Pancreas (tissue), 10 donors: ENCODE measurements at places on chromosomes 11 and 22.

DNA sequence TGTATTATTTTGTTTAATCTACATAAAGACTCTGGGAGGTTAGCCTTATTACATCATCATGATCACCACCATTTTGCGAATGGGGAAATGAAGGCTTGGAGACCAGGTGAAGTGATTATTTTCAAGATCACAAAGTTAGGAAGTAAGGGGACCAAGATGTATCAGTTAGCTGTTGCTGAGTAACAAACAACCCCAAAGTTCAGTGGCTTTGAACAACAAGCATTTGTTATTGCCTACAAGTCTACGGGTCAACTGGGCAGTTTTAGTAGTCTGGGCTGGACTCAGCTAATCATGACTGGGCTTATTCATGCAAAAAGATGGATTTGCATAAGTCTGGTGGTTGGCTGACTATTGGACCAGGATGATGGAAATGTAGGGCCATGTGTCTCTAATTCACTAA, 389.2 kb downstream of the MIAT start:
- H3K4me3 ChIP-seq: no peak overlapping the region
- DNase-seq: no peak
- no peaks in the 10 kb centered on the region for H3K27me3 ChIP-seq
- H3K36me3 ChIP-seq: no peaks in the 10 kb centered on the region
- no peak overlapping the region for H3K27ac ChIP-seq

DNA sequence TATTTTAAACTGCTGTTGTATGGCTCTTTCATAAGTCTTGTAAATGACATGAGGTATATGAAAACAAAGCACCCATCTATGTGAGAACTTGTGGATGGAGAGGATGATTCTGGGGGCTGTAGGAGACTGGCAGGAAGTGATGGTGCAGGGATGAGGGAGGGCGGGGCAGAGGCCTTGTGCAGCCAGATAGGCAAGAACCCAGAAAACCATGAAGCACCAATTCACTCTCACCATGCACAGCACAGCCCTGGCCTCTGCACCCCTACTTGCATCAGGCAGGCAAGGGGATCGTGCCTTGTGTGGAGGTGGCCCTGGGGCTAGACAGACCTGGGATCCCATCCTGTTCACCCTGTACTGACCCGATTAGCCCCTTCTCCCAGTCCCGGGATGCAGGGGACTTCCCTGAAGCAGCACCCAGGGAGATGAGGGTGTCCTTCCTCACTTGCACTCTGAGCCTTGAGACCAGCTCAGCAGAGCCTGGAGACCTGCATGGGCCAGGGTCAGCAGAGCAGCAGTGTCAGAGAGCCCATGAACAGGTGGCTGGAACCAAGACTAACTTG, 85.5 kb downstream of the MORC2 start:
- no peak overlapping the region for H3K27ac ChIP-seq
- no peaks in the 10 kb centered on the region for H3K36me3 ChIP-seq
- H3K4me3 ChIP-seq: no peak overlapping the region

GRCh38 chr22:43300891-43301676, 42.1 kb downstream of the SCUBE1 start:
- no peaks in the 10 kb centered on the region for H3K4me1 ChIP-seq
- H3K4me3 ChIP-seq: no peak overlapping the region
- no peaks in the 10 kb centered on the region for H3K36me3 ChIP-seq
- no peak overlapping the region for H3K27ac ChIP-seq
- peak; percentile 60 for DNase-seq

- no peaks in the 10 kb centered on the region for H3K27me3 ChIP-seq
- no peak overlapping the region for H3K4me3 ChIP-seq
- no peaks in the 10 kb centered on the region for H3K36me3 ChIP-seq
- H3K4me1 ChIP-seq: no peaks in the 10 kb centered on the region
- no peak for DNase-seq
- H3K27ac ChIP-seq: no peak overlapping the region
Observed at GRCh38 chr11:46914910-46915309, 3.4 kb downstream of the LRP4 start.

DNA sequence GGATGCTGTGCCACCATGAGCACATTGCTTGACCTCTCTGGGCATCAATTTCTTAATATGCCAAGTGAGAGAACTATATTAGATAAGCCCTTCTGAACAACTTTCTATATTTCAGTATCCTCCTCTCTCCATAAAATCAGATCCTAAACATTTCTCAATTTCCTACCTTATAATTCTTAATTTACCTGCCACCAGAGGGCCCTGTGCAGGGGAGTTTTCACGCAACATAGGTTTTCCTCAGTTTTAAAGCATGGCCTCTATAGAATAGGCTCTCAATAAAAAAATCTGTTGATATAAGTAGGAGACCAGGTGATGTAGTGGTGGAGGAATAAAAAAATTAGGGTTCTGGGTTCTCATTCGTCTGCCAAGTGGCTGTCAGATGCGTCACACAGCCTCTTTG, 83.7 kb upstream of the DBX1 start:
- no peak for DNase-seq
- no peak overlapping the region for H3K27ac ChIP-seq
- H3K36me3 ChIP-seq: no peaks in the 10 kb centered on the region

DNA sequence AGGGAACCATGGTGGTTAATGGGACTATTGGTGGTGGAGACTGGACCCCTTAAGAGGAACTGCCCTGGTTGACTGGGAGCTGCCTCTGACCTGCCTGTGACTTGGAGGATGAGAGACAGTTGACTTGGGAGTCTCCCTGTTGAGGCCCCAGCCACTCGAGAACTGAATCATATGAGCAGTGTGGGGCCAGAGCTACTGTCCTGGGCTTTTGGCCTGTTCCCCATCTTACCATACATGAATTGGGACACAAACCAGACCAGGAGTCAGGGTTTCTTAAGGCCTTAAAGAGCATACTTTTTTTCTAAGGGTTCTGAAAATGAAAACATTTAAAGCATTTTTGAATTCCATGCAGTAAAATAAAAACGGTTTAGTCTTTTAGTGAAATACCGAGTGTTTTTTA, 92.8 kb downstream of the TEAD1 start:
- no peaks in the 10 kb centered on the region for H3K36me3 ChIP-seq
- no peak for DNase-seq
- no peak overlapping the region for H3K27ac ChIP-seq
- no peaks in the 10 kb centered on the region for H3K4me1 ChIP-seq
- no peak overlapping the region for H3K4me3 ChIP-seq

- H3K27ac ChIP-seq: no peak overlapping the region
- no peaks in the 10 kb centered on the region for H3K36me3 ChIP-seq
- DNase-seq: no peak
- H3K27me3 ChIP-seq: no peaks in the 10 kb centered on the region
- no peak overlapping the region for H3K4me3 ChIP-seq
Observed at GRCh38 chr11:100340466-100341319, 346.4 kb upstream of the ARHGAP42 start.

DNA sequence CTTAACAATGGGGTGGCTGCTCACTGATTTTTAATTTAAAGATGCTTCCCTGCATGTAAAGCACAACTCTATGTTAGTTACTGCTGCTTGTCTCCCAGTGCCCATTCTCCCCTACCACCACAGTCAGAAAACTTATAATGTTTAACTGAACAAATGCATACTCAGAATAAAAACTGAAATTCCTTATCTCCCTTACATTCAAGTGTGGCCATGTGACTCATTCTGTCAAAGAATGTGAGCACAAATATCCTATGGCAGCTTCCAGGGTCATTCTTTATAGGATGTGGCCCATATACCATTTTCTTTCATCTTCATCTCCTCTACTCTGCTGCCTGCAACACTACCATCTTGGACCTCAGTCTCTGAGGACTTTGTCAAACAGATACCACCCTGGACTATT, 374.8 kb downstream of the DYNC2H1 start:
- no peaks in the 10 kb centered on the region for H3K4me1 ChIP-seq
- H3K4me3 ChIP-seq: no peak overlapping the region
- H3K27me3 ChIP-seq: no peaks in the 10 kb centered on the region
- no peaks in the 10 kb centered on the region for H3K36me3 ChIP-seq
- no peak overlapping the region for H3K27ac ChIP-seq

- no peak overlapping the region for H3K27ac ChIP-seq
- H3K4me1 ChIP-seq: no peaks in the 10 kb centered on the region
- no peak overlapping the region for H3K4me3 ChIP-seq
- H3K36me3 ChIP-seq: no peaks in the 10 kb centered on the region
- no peaks in the 10 kb centered on the region for H3K27me3 ChIP-seq
Observed at GRCh38 chr11:108914981-108915380, 250.1 kb downstream of the DDX10 start.

- no peaks in the 10 kb centered on the region for H3K4me1 ChIP-seq
- no peak for DNase-seq
- no peaks in the 10 kb centered on the region for H3K27me3 ChIP-seq
- H3K36me3 ChIP-seq: no peaks in the 10 kb centered on the region
Observed at GRCh38 chr11:124344346-124344745, 24.3 kb upstream of the OR8D2 start.

DNA sequence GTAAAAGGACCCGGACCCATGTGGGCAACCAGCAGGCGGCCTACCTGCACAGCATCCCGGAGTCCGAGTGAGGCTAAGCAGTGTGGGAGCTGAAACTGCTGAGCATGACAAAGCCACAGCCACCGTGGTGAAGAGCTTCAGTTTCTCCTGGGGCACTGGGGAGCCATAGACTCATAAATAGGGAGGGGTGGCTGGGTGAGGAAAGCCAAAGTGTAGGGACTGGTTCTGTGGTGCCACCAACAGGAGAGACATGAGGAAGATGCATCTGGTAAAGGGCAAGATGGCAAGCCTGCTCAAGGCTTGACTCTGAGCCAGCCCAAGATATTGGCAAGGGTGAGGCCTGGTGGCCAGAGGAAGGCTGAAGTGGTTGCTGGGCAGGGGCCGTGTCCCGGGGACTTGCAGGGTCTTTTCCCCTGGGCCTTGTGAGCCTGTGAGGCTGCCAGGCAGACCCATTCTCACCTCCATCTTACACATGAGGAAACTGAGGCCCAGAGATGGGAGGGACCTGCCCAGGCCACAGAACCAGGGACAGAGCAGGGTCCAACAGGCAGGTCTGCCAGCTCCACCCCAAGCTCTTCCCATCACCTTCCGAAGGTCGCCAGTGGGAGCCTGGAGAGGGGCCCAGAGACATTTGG, 30.4 kb downstream of the CYTH4 start:
- H3K36me3 ChIP-seq: no peaks in the 10 kb centered on the region
- H3K27me3 ChIP-seq: no peaks in the 10 kb centered on the region
- H3K4me1 ChIP-seq: no peaks in the 10 kb centered on the region

DNA sequence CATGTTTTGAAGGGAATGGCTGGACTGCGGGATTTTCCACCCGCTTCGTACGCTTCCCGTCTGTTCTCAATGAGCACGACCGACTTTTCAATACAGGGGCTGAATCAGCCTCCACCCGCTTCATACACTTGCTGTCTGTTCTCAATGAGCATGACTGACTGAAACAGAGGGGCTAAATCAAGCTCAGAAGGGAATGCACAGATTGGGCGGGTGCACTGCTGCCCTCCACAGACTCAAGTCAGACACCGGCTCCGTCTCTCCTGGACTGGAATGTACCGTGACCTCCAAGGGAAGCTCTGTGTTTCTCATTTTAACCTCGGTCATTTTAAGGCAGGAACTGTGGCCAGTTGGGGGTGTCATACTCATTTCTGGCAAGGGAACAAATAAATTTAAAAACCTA, 48.5 kb downstream of the BRD1 start:
- H3K4me1 ChIP-seq: no peaks in the 10 kb centered on the region
- no peak overlapping the region for H3K4me3 ChIP-seq
- no peaks in the 10 kb centered on the region for H3K27me3 ChIP-seq
- H3K27ac ChIP-seq: no peak overlapping the region
- no peak for DNase-seq

DNA sequence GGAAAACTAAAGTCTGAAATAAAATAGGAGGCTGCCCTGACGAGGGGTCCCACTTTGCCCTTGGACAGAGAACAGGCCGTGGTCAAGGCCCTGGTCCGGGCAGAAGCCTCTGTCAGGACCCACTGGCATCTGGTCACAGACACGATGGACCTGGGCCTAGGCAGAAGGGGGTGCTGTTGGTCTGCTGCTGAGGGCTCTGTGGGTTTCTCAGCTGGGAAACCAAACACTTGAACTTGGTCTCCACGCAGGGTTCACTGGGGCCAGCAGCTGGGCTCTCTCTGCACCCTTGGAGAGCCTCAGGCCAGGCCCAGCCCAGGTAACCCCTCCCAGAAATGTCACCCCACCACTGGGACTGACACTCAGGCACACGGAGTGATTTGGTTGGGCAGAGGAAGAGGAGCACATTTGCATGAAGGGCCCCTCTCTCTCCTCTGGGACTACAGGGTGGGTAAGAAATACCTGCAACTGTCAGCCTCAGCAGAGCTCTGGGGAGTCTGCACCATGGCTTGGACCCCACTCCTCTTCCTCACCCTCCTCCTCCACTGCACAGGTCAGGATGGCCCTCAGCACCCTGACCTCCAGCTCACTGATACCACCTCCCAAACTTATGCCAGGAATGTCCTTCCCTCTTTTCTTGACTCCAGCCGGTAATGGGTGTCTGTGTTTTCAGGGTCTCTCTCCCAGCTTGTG, 48.1 kb upstream of the TOP3B start:
- no peak for DNase-seq
- no peak overlapping the region for H3K4me3 ChIP-seq
- H3K36me3 ChIP-seq: no peaks in the 10 kb centered on the region
- no peaks in the 10 kb centered on the region for H3K27me3 ChIP-seq
- H3K27ac ChIP-seq: no peak overlapping the region
